HEK293T (cell line): ENCODE measurements at places on chromosomes 6 and 20.
A peak's percentile ranks its signal among the peaks of the same experiment; 100 is the strongest.

DNA sequence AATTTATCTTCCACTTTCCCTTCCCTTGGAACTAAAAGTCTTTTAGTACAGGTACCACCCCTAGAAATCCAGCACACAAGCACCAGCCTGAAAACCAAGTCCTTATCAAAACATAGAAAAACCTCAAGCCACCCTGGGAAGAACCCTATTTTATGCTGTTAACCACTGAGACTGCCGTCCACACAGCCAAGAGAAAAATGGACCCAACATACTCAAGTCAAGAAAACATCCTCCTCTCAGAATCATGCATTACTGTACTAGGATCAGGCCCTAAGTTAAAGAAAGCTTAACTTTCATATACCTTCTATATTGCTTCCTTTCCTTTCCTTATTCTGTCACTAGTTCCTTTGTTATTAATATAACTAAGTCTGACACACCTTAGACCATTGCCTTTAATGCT lies 16.9 kb upstream of the GOPC start:
- DNase-seq, result no peak

GRCh38 chr6:168113226-168113625 lies 34.2 kb upstream of the FRMD1 start:
- no peak for DNase-seq

- peak; percentile 66 for DNase-seq
These were observed 32.4 kb upstream of the FAM184A start for GRCh38 chr6:119110601-119111548.

- DNase-seq, result peak; percentile 69
These were observed 27.1 kb downstream of the ULBP1 start for GRCh38 chr6:149990661-149991471.
